ENCODE measurements at places on chromosomes 2 and 18. TPM values are rescaled to one million over a fixed set of nuclear protein-coding genes. Genes with fewer than 3 reads are reported as not detected.

DNA sequence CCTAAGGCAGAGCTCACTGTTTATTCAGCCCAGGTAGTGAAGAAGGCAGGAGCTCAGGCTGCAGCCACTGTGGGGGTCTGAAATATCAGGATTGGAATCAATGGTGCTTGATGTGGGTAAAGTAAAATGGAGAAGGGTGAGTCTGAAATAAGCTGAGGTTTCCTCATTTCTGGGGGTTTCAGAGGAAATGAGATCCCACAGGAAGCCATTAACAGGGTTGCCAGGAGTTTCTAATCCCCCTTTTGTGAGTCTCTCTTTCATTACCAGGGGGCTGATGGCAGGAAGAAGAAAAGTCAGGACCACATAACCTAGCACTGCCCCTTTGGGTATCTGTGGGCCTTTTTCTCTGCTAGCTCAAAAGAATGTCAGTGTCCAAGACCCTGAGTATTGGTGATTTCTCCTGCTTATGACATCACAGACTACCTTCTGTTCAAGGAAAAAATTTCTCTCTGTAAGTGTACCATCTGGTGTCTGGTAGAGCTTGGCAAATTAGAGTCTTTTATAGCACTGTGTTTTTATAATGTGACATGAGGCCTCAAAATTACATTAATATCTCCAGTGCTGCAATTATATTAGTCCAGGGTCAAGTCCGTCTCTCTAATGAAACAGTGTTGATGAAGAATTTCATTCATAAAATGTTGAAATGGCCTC is 56.0 kb downstream of the LBH start:
- H3K4me3 ChIP-seq, result no peak overlapping the region
- H3K27me3 ChIP-seq, result no peaks in the 10 kb centered on the region
- no peak overlapping the region for H3K27ac ChIP-seq
- no peaks in the 10 kb centered on the region for H3K4me1 ChIP-seq
- no peak for DNase-seq

GRCh38 chr2:12720754-12721378 is 4.1 kb downstream of the TRIB2 start:
- H3K4me1 ChIP-seq, result no peaks in the 10 kb centered on the region
- no peak for DNase-seq
- H3K36me3 ChIP-seq, result no peaks in the 10 kb centered on the region
- no peak overlapping the region for H3K27ac ChIP-seq
- peak overlapping the region; percentile 84 for H3K4me3 ChIP-seq
- H3K27me3 ChIP-seq, result no peaks in the 10 kb centered on the region

The LYPD1 gene
- 0.48 TPM for total RNA-seq

GRCh38 chr2:98545591-98545990 is 62.7 kb downstream of the COA5 start:
- no peak overlapping the region for H3K27ac ChIP-seq
- no peaks in the 10 kb centered on the region for H3K4me1 ChIP-seq
- H3K36me3 ChIP-seq, result no peaks in the 10 kb centered on the region
- no peak for DNase-seq

- no peaks in the 10 kb centered on the region for H3K27me3 ChIP-seq
- no peak for DNase-seq
- H3K27ac ChIP-seq, result no peak overlapping the region
- no peaks in the 10 kb centered on the region for H3K4me1 ChIP-seq
- H3K36me3 ChIP-seq, result peaks cover 6% of the 10 kb centered on the region
- no peak overlapping the region for H3K4me3 ChIP-seq
Observed at GRCh38 chr2:100293341-100294161, 28.8 kb downstream of the LONRF2 start.

The MALL gene
- total RNA-seq, result 9.2 TPM

The DNER gene
- total RNA-seq, result 2.6 TPM

- H3K4me1 ChIP-seq, result no peaks in the 10 kb centered on the region
- no peak for DNase-seq
- H3K27ac ChIP-seq, result no peak overlapping the region
- no peaks in the 10 kb centered on the region for H3K36me3 ChIP-seq
Observed at GRCh38 chr2:19312949-19313348, 45.5 kb downstream of the OSR1 start.

DNA sequence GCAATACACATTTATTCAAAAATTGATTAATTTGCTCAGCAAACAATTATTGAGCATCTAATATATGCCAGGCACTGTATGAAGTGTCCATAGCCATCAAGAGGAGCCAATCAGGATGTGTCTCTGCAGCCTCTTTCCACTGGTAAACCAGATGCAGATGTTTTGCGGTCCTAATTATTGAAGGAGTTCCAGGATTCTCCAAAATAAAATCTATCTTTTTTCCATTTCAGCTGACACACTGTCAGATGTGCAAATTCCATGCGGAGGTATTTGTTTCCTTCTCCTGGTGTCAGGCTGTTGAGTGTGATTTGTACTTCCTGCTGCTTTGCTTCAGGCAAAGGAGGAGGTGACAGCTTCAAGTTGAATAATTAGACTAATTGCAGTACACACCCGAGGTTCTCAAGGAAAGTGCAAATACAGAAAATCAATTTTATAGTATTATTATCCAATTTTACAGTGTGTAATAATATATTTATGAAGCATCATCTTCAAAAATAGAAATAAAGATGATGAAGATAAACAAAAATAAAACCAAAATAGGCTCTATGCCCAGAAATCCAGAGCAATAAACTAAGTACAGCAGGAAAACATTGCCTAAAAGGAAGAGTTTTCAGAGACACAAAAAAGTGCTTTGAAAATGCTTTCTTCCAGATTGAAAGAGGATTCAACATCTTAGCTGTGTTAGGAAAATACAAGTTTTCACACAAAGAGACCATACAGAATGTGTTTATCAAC is 1352.9 kb upstream of the CHAC2 start:
- no peaks in the 10 kb centered on the region for H3K27me3 ChIP-seq
- no peak overlapping the region for H3K27ac ChIP-seq
- H3K4me3 ChIP-seq, result no peak overlapping the region
- no peaks in the 10 kb centered on the region for H3K36me3 ChIP-seq
- H3K4me1 ChIP-seq, result no peaks in the 10 kb centered on the region
- DNase-seq, result no peak

DNA sequence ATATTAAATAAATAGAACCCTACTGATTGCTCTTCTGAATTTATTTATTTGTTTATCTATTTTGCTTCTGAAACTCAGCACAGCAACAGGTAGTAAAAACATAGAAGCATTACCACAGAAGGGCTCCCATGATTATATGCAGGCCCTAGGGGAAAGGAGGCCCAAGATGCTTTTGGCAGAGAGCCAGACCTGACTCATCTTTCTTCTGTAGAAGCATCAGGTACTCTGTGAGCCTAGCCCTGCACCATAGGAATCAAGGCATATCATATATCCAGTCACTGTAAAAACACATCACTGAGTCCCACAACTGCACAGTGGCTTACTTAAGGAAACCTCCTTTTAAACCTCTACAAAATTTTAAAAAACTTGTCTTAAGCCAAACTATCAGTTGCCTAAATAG is 1.8 kb downstream of the SCN9A start:
- peaks cover 3% of the 10 kb centered on the region for H3K4me1 ChIP-seq
- H3K27me3 ChIP-seq, result no peaks in the 10 kb centered on the region
- no peak for DNase-seq
- H3K4me3 ChIP-seq, result no peak overlapping the region
- H3K36me3 ChIP-seq, result no peaks in the 10 kb centered on the region

DNA sequence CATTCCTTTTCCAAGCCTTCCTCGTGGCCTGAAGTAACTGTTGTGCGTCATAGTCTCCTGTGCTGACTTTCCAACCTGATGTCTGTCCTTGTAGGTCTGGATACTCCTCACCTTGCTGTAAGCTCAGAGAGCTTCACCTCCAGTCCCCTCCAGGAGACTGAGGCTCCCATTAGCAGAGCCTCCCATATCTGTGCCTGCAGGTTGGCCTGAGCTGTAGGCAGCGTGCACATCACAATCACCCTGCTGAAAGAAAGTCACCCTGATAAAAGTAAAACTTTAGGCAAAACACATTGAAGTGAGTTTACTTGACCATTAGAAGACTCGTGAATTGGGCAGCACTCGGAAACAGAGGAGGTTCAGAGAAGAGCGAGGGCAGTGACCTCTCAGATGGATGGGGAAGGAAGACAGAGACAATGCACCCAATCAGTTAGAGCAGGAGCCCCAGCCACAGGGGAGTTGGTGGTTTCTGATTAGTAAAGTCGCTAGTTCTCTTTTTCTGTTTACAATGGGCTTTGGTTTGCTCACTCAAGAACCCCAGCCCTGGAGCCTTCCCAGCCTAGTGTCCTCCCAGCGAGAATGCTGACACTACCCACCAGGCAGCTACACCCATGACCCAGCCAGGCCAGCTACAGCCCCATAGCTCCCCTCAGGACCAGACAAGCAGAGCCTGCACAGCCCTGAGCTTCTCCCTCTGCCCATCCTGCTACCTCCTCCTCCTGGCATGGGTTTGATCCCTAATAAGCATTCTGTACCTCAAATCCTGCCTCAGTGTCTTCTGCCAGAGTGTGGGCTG is 12.1 kb upstream of the TPO start:
- no peaks in the 10 kb centered on the region for H3K4me1 ChIP-seq
- no peak overlapping the region for H3K4me3 ChIP-seq
- no peaks in the 10 kb centered on the region for H3K27me3 ChIP-seq
- no peak overlapping the region for H3K27ac ChIP-seq
- no peaks in the 10 kb centered on the region for H3K36me3 ChIP-seq

DNA sequence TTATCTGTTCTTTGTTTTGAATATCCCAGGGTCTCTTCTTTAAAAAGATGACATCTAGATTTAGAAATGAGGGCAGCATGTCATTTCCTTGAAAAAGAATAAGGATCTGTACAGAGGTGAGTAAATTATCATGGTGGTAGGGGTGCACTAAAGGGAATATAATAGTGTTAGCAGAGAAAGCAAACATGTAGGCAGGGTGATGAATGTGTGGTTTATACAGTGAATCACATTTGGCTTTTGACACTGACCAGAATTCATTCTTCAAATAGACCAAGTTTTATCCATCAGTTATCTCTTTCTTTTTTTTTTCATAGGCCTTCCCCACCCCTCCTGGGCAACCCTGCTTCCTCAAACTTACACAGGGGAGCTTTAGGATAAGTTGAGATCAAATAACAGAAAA is 184.5 kb upstream of the LRP1B start:
- H3K27me3 ChIP-seq, result no peaks in the 10 kb centered on the region
- no peaks in the 10 kb centered on the region for H3K4me1 ChIP-seq
- no peak for DNase-seq
- no peak overlapping the region for H3K4me3 ChIP-seq

GRCh38 chr18:688323-688722 is 24.1 kb downstream of the ENOSF1 start:
- DNase-seq, result no peak
- H3K36me3 ChIP-seq, result no peaks in the 10 kb centered on the region
- H3K27me3 ChIP-seq, result no peaks in the 10 kb centered on the region
- no peaks in the 10 kb centered on the region for H3K4me1 ChIP-seq
- no peak overlapping the region for H3K27ac ChIP-seq

- no peaks in the 10 kb centered on the region for H3K27me3 ChIP-seq
- no peaks in the 10 kb centered on the region for H3K36me3 ChIP-seq
- H3K27ac ChIP-seq, result no peak overlapping the region
- DNase-seq, result no peak
- no peaks in the 10 kb centered on the region for H3K4me1 ChIP-seq
Observed at GRCh38 chr2:27671235-27671634, 7.5 kb downstream of the SLC4A1AP start.

GRCh38 chr2:219557791-219558785 is 13.3 kb downstream of the OBSL1 start:
- no peak for DNase-seq
- no peak overlapping the region for H3K4me3 ChIP-seq
- H3K36me3 ChIP-seq, result no peaks in the 10 kb centered on the region
- no peaks in the 10 kb centered on the region for H3K4me1 ChIP-seq

The GALNT1 gene
- total RNA-seq, result 60.9 TPM

GRCh38 chr2:178574789-178575188 is 94.5 kb downstream of the PLEKHA3 start:
- H3K4me3 ChIP-seq, result no peak overlapping the region
- H3K27me3 ChIP-seq, result no peaks in the 10 kb centered on the region
- no peak for DNase-seq
- H3K36me3 ChIP-seq, result no peaks in the 10 kb centered on the region
- H3K4me1 ChIP-seq, result no peaks in the 10 kb centered on the region

The CABYR gene
- total RNA-seq, result 4.5 TPM

DNA sequence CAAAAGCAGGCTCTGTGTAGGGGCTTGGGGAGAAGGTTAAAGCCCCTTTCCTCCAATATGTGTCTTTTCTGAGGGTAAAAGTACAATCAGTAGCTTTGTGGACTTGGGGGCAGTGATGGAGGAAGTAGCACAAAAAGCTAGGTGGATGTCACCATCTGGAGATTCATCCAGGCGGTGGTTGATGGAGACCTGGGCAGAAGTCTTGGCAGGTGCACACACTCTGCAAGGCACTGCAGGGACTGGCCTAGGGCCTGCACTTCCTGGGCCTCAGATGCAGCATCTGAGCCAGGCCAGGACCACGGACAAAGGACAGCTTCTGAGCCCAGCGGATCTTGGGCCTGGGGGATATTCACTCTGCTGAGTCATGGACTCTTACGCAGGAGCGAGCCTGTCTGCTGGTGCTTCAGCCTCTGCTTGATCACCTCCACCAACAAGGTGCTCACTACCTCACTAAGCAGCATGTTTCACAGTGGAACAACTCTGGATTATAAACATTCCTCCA is 391.1 kb downstream of the TNS1 start:
- no peaks in the 10 kb centered on the region for H3K36me3 ChIP-seq
- H3K27ac ChIP-seq, result no peak overlapping the region
- DNase-seq, result no peak
- no peak overlapping the region for H3K4me3 ChIP-seq
- H3K27me3 ChIP-seq, result no peaks in the 10 kb centered on the region
- H3K4me1 ChIP-seq, result no peaks in the 10 kb centered on the region

DNA sequence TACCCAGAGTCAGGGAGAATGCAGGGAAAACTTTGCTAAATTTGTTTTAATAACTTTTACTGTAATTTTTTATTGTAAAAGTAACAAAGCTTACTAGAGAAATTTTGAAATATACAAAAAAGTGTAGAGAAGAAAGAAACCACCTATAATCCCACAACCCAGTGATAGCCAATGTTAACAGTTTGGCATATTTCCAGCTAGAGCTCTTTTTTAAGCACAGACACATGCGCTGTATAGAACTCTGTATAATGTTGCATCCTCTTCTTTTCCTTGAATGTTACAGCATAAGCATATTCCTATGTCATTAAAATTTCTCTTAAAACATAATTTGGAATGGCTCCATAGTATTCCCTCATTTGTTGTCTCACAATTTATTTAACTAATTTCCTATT is 37.4 kb upstream of the EPAS1 start:
- no peaks in the 10 kb centered on the region for H3K36me3 ChIP-seq
- DNase-seq, result no peak
- no peak overlapping the region for H3K4me3 ChIP-seq
- H3K4me1 ChIP-seq, result no peaks in the 10 kb centered on the region

The TGIF1 gene
- total RNA-seq, result 161 TPM

GRCh38 chr18:8439055-8439454 is 170.2 kb upstream of the RAB12 start:
- no peaks in the 10 kb centered on the region for H3K36me3 ChIP-seq
- H3K27me3 ChIP-seq, result no peaks in the 10 kb centered on the region
- no peak for DNase-seq
- no peak overlapping the region for H3K4me3 ChIP-seq
- H3K4me1 ChIP-seq, result no peaks in the 10 kb centered on the region
- H3K27ac ChIP-seq, result no peak overlapping the region

The CTAGE1 gene
- not detected for total RNA-seq

The SPP2 gene
- total RNA-seq, result not detected

All from breast epithelium (tissue), 4 donors.